WTC11 (cell line): ENCODE measurements at places on chromosomes 1 and 21. TPM values are rescaled to one million over a fixed set of nuclear protein-coding genes. Genes with fewer than 3 reads are reported as not detected.

Gene LRRC8C
- total RNA-seq = 1.8 to 2.2 TPM (median 2.1 TPM) in 3 replicates

- H3K36me3 ChIP-seq = no peaks in the 10 kb centered on the region
- no peak overlapping the region for H3K27ac ChIP-seq
- no peak for DNase-seq
- no peaks in the 10 kb centered on the region for H3K27me3 ChIP-seq
- H3K4me1 ChIP-seq = peaks cover 46% of the 10 kb centered on the region
Measured at GRCh38 chr1:23124259-23125026, 44.2 kb downstream of the LUZP1 start.

Gene OR2M3
- not detected in 3 replicates for total RNA-seq

GRCh38 chr1:7250176-7250575, 464.9 kb downstream of the CAMTA1 start:
- H3K27me3 ChIP-seq = no peaks in the 10 kb centered on the region
- H3K4me3 ChIP-seq = no peak overlapping the region
- H3K36me3 ChIP-seq = no peaks in the 10 kb centered on the region
- no peak for DNase-seq
